ENCODE measurements at places on chromosomes 7 and 10.

GRCh38 chr10:96366508-96366907 is 7.7 kb upstream of the OPALIN start:
- no peak for DNase-seq

- DNase-seq, result no peak
These were observed 965.1 kb downstream of the CCSER2 start for GRCh38 chr10:85293483-85293882.

- no peak for DNase-seq
These were observed 354.8 kb upstream of the KCND2 start for GRCh38 chr7:119918185-119918584.

DNA sequence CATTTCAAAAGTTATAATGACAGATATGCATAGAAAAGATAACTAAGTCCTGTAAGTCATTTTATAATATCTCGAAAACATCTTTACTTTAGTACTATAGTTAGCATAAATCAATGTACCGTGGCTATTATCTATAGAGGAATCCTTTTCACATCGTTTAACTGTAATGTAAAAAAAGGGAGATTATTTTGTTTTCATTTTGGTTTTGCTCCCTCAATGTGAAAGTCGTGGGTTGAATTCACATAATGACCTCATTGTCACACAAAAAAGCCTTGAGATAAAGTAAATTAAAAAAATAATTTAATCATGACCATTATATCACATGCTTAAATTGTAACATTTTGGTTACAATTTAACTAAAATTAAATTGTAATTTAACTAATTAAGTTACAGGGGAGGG is 560.5 kb upstream of the POT1 start:
- DNase-seq, result no peak

DNA sequence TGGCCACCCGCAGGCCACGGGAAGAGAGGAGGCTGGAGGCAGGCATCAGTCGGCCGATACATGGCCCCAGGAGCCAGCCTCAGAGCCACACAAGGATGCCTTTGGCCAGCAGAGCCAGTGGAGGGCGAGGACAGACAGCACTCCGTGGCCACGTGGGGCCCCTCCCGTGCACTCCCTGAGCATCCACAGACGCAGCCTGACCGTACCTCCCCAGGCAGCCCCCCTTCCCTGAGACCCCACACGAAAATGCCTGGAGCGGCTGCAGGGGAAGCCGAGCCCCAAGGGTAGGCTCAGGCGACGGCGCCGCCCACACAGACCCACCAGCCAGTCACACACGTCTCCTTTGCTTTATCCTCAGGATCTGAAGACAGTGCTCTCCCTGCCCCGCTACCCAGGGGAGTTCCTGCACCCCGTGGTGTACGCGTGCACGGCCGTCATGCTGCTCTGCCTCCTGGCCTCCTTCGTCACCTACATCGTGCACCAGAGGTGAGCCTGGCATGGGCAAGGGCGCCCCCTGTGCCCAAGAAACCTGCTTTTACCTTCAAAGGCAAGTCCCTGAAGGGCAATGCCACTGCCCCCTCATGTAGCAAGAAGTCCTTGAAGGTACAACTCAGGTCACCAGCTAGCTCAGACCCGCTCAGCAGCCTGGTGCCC is 9.0 kb downstream of the ADGRA1 start:
- no peak for DNase-seq

DNA sequence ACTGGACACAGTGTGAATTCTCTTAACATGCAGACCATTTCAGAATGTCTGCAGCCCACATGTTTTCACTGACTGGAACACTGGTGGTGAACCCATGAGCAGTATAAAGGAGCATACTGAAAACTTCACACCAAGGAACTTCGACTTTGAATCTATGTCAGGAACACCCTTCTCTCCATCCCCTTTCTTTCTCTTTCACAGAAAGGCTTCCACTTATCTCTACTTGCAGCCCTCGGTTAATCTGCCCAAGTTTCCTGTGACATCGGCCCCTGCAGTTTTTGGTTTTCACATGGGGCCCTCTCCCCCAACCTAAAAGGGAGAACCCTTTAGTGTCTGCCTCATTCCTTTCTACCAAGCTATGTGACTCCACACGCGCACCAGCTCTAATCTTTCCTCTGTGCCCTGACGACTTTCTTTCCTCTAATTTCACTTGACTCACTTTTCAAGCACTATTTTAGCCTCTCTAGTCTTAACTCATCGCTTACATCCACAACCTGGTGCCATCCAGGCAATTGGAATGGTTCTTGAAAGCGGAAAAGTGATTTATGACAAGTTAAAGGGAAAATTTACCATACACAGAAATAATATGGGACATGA is 70.1 kb downstream of the RELN start:
- no peak for DNase-seq

GRCh38 chr7:152103066-152103465 is 77.6 kb downstream of the GALNT11 start:
- DNase-seq, result no peak

GRCh38 chr7:11332865-11333228 is 359.2 kb downstream of the PHF14 start:
- DNase-seq, result no peak

GRCh38 chr7:88746126-88746525 is 13.4 kb upstream of the ZNF804B start:
- DNase-seq, result no peak

GRCh38 chr7:50197549-50197948 is 104.5 kb upstream of the ZPBP start:
- no peak for DNase-seq

- DNase-seq, result no peak
These were observed 316.3 kb upstream of the SORCS1 start for GRCh38 chr10:107480781-107481180.

DNA sequence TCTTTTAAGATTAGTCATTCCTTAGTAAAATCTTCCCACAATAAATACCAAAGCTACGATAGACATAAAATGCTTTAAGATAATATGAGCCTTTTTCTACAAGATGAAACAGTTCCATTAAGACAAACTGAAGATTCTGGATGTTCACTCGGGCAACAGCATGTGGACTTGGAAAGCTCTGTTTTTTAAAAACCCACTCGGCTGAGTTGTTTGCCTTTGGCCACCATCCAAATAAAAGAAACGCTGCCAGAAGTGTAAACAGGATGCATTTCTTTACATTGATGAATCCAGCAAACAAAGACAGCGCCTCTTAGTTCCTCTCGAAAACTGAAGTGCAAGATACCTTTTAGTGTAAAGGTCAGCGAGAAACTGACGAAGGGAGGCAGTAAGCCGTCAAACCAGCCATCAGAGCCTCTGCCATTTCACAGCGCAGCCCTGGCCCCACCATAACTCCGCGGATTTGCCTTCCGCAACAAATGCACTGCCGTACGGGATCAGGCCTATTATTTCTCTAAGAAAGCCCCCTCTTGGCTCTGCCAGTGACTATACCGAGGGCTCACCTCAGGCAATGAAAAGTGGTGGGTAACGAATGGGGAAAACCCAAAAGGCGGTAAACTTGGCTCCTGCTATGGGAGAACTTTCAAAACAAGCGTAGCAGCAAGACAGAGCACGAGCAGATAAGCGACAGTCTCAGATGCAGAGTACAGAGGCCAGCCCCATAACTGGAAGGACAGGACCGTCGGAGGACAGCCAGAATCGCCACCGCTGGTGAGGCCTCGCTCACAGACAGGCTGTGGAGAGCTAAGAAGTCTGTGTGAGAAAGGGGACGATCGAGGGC is 41.4 kb downstream of the GNA12 start:
- DNase-seq, result peak; percentile 55

GRCh38 chr7:6460303-6460702 is 12.5 kb upstream of the DAGLB start:
- no peak for DNase-seq

DNA sequence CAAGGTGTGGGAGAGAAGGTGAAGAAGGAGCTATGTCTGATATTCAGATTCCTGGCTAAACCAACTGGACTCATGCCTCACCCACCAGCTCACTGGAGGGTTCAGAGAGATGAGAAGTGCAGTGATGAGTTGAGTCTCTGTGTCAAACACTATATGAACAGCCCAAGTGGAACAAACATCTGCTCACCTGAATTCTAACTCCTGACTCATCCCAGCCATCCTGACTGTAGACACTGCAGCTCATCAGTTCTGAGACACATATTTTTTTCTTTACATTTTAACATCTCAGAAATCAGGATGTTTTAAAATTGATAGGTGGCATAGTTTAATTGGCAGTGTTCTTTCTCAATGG is 27.3 kb downstream of the GSDME start:
- no peak for DNase-seq

- DNase-seq, result no peak
These were observed 11.2 kb upstream of the CRYGN start for GRCh38 chr7:151451156-151451555.

DNA sequence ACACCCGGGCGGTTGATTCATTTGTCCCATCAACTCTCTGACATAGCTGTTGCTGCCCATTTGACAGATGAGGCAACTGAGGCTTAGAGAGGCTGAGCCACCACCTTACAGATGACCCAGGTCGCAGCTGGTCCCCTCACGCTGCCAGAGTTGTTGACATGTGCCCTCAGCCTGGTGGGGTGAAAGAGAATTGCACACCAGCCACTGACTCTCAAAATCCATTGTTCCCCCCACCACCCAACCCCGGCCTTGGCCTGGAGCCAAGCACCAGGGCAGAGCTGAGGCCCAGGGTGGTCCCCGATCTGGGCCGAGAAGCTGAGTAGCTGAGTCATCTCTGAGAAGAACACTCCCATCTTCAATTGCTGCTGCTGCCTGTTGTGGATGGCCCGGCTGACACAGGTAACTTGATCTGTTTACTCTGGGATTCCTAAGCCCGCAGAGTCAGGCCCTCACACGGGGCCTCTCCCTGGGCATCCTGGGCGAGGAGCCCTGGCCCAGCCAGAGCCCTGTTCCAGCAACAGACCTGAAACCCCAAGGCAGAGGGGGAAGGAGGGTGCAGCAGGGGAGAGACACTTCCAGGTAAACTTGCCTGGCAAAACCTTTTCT is 27.5 kb downstream of the PVRIG start:
- DNase-seq, result no peak

GRCh38 chr10:59382831-59383295 is 20.5 kb upstream of the FAM13C start:
- DNase-seq, result no peak

- DNase-seq, result no peak
These were observed 7.2 kb upstream of the ANKRD61 start for GRCh38 chr7:6023974-6024435.
